GM12865 (cell line): ENCODE measurements at places on chromosomes 5 and 9.

DNA sequence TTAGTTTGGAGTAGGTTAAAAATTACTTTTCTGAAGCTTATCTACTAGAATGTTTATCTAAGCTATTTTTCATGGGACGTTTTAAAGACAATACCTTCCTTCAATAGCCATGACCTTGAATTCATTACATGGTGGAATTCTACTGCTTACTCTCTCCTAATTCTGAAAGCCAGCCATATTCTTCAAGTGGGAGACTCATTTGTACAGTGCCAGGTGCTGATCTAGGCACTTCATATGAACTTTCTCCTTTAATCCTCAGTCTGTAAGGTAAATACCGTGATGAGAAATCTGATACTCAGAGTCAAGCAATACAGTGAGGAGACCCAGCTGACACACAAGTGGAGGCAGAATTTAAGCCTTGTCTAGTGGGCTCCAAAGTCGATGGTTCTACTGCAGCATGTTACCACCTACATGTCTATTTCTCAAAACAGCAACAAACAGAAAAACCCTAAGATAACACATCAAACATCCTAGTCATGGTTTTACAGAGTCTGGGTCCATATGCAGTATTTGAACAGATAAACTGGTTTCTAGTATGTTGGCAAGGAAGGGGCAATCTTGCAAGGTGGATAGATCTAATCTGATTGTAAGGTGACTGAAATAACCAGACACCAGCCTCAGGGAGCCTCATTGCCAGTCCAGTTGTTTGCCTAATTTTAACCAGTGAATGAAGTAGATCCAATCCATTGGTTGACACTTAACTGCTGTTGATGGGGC, 243.7 kb downstream of the PIK3R1 start:
- no peak for DNase-seq

GRCh38 chr9:14221558-14221957, 92.4 kb downstream of the NFIB start:
- no peak for DNase-seq

DNA sequence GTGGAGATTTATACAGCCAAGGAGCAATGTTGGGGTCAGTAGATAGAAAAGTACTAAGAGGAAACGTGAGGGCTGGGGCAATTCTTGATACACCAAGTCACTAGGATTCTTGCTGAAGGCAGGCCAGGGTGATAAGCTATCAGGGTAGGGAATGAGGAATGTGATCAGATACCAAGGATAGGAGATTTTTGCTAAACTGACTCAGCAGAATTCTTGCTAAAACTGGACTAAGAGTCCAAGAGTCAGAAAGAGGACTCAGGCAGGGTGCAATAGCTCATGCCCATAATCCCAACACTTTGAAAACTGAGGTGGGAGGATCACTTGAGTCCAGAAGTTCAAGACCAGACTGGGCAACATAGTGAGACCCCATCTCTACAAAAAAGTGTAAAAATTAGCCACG, 71.7 kb downstream of the ENTREP1 start:
- no peak for DNase-seq

DNA sequence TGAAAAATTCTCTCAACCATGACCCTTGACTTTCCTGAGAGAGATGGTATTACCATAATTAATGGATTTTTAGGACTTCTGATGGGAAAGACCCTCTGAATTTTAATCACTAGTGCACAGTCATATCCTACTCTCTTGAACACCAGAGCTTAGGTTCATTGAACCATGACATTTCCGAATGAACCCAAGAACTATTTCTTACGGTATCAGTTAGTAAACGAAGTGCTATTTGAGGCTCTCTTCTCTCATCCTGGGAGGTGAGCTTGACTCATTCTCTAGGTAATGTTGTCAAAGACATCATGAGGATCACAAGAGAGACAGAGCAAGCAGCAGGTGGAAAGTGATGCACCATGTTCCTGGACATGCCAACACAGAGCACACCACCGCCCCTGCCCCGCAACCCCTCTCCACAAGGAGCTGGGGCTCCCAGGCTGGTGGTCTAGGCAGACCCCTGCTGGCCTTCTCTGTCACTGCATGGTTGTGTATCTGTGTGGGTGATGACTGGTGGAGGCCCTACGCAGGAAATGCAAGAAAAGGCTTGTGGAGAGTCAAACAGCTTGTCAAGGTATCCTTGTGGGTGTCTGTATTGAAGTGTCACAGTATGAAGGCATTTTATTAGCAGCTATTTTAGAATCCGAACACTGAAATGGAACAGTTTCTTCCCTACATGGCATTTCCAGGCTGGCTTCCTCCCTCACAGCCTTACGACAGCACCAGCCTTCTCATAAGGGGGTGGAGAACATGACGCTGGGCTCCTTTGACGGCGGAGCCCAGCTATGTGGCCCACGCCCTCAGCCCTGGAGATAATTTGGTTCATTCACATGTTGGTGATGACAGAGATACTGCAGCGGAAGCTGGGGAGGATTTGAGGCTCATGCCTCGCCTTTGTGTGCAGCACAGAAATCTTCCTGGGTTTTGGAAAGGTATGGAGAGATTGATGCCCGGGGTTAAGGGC, 297.6 kb downstream of the NTRK2 start:
- DNase-seq, result peak; percentile 23

DNA sequence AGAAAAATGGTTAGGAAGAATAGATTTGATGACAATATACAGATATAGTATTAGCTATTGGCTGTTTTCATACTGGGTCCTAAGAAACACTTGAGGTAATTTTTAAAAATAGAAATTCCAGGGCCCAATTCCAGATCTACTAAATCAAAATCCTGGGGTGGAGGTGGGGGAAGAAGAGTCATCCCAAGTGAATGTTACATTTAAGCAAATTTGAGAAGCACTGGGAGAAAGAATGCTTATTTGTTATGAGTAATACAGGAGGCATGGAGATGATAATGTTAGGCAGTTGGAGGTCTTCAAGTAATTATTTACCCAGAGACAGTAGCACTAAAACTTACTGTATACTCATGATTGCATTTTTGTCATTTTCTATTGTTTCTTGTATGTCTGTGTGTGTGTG, 93.0 kb upstream of the DAB2 start:
- DNase-seq, result no peak

DNA sequence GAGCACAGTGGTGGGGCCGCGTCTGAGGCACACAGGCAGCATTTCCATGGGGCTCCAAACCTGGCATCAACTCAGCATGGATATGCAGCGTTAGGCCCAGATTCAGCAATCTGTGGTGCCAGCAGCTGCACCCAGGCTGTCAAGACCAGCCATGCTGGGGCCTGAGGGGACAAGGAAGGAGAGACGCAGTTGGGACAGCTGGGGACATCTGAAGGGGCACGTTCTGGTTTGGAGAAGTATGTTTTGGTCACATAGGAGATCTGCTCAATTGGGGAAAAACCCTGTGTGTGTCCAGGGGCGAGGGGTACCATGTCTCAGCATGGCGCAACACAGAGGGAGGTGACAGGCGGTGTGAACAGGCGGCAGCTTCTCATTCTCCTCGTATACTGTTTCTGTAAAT, 66.6 kb upstream of the ECM2 start:
- DNase-seq, result no peak

DNA sequence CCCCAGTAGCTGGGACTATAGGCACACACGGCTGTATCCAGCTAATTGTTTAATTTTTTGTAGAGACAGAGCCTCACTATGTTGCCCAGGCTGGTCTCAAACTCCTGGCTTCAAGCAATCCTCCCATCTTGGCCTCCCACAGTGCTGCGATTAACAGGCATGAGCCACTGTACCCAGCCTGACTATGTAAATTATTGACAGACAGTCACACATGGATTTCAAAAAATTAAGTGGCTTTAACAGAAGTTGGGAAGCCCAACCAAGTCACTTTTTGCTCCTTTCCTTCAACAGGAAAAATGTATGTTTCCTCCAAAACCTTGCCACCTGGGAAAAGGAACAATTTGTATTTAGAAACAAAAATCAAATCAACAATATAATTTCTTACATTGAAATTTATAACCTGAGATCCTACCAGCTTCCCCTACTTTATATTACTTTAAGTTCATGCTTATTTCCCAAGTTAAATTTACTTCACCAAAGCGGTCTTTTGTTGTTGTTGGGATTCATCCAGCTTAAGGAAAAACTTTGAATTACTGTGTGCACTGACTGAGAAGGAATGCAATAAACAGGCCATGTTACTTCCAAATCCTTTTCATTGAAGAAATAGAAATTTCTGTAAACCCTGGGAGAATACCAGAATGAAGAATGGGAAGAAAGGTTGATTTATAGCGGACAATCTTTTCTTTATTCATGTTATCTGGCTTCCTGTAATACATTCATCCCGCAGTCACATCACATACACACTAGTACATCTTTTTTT, 8.6 kb downstream of the PCA3 start:
- DNase-seq, result no peak

GRCh38 chr5:119049824-119050449, 20.9 kb upstream of the DMXL1 start:
- no peak for DNase-seq

DNA sequence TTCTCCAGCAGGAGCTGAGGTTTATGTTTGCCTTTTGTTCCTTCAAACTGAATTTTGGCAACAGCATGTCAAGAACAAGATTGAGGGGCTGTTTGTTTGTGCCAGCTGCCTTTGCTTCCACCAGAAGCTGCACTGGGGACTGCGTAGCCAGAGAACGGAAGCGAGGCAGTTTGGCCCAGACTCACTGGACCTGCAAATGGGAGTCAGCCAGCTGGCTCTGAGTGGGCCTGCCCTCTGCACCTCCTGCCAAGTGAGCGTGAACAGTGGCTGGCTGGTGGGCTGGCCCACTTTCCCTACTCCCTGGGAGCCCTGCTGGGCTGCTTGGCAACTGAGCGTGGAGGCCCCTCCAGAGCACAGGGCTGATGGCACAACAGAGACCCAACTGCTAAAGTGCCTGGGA, 111.6 kb downstream of the GALNT10 start:
- no peak for DNase-seq

- DNase-seq, result no peak
These were observed 42.7 kb downstream of the CYLC2 start for GRCh38 chr9:103037508-103038477.

GRCh38 chr5:9888501-9888901, 258.4 kb upstream of the TAS2R1 start:
- no peak for DNase-seq

GRCh38 chr9:12968093-12968492, 193.3 kb downstream of the LURAP1L start:
- DNase-seq, result no peak

DNA sequence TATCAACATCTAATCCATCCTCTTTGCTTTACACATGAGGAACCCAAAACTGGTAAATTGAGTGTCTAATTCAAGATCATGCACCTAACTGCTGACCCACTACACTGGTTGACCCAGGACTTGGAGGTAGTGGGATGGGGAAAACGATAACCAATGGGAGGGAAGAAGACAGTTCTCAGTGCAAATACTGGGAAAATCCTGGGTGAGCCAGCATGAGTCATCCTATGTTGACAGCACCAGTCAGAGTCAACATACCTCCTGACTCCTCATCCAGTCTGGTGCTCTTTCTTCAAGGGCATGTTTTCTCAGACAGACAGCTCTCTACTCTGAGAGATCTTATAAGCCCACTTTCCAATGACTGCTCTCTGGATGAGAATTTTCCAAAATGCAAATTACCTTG, 232.8 kb upstream of the PTGER4 start:
- no peak for DNase-seq

- DNase-seq, result no peak
These were observed 357.0 kb upstream of the ZNF608 start for GRCh38 chr5:125103459-125103858.

- DNase-seq, result no peak
These were observed 43.5 kb downstream of the IRX1 start for GRCh38 chr5:3639175-3639574.
